ENCODE measurements at places on chromosomes 2 and 18.

DNA sequence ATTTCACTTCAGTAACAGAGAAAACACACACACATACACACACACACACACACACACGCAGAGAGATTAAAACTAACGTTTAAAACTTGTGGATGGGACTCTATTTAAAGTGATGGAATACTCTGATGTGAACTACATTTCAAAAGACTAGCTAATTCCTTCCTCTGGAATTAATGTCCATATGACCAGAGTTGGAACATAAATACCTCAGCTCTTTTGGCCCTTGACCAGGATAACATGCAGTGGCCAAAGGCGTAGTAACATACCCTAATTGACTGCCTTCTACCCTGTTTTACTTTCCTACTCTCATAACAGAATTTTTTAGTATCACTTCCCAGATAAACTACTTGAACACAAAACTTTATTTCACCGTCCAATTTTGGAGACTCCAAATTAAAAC is 671.3 kb upstream of the CHAC2 start:
- no peak for DNase-seq

GRCh38 chr2:231936491-231936890 is 10.3 kb upstream of the NPPC start:
- DNase-seq, result no peak

GRCh38 chr18:77177009-77177408 is 44.4 kb upstream of the MBP start:
- DNase-seq, result peak; percentile 54

GRCh38 chr2:207624185-207625013 is 795 bp downstream of the METTL21A start:
- DNase-seq, result peak; percentile 88

GRCh38 chr18:63149302-63149587 is 170.3 kb downstream of the BCL2 start:
- no peak for DNase-seq

Measured in suppressor macrophage (primary cell).